ENCODE measurements at places on chromosomes 1 and 21.
A peak's percentile ranks its signal among the peaks of the same experiment; 100 is the strongest.

GRCh38 chr1:238833919-238834318, 552.4 kb upstream of the CHRM3 start:
- DNase-seq = no peak

- no peak for DNase-seq
These were observed 25.2 kb downstream of the MAGI3 start for GRCh38 chr1:113415310-113416070.

- no peak for DNase-seq
These were observed 641.7 kb downstream of the AJAP1 start for GRCh38 chr1:5296095-5296494.

GRCh38 chr1:155499263-155499662, 63.3 kb downstream of the ASH1L start:
- DNase-seq = peak; percentile 81

DNA sequence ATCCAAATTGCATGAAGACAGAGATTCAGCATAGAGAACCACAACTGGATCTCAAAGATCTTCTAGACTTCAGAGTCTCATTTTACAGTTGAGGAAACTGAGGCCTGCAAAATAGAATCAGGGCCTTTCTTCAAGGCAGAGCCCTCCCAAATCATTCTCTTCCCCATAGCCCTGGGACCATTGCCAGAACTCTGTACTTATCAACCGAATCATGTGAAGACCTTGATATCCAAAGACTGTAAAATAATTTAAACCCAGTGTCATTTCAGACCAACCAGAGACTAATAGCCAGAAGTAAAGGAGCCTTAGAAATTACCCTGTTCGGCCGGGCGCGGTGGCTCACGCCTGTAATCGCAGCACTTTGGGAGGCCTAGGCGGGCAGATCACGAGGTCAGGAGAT, 90.1 kb downstream of the DTL start:
- DNase-seq = no peak

DNA sequence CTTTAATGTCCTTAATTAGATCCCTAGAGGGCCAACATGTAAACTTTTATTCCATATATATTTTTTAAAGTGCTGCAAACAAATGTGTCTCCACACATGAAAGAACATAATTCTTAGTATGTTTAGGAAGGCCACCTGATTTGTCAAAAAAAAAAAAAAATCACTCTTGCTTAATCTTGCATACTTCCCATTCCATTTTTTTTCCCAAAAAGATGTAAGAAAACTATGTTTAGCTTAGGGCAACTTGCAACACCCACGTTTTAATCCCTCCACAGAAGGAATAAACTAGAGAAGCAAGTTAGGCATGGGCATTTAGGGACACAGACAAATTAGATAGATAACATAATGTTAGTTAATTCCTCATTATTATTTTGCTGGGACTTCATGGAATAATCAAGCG, 5.6 kb downstream of the YOD1 start:
- no peak for DNase-seq

Measured in suppressor macrophage treated with lipopolysaccharide for 4 hours (primary cell).